ENCODE measurements at places on chromosomes 6 and 20. TPM values are rescaled to one million over a fixed set of nuclear protein-coding genes. Genes with fewer than 3 reads are reported as not detected.

Gene CCN2
- 82.6 TPM for total RNA-seq

Gene CFAP61
- total RNA-seq, result not detected

Gene VGLL2
- not detected for total RNA-seq

Gene SLC17A1
- total RNA-seq, result not detected

Gene EYA2
- total RNA-seq, result 1.7 TPM

Gene RNF144B
- 2.3 TPM for total RNA-seq

Gene KCNB1
- total RNA-seq, result not detected

Gene COL11A2
- total RNA-seq, result 5.5 TPM

Gene BCAS4
- total RNA-seq, result 10.9 TPM

Gene TBXT
- not detected for total RNA-seq

Gene SAPCD1
- 0.27 TPM for total RNA-seq

Gene MEP1A
- total RNA-seq, result not detected

Gene BMP7
- 12.7 TPM for total RNA-seq

Gene NKAPL
- not detected for total RNA-seq

Gene FUT9
- 0.03 TPM for total RNA-seq

Gene SNX21
- 21.2 TPM for total RNA-seq

Gene LAMA5
- total RNA-seq, result 3.1 TPM

Gene TPD52L1
- total RNA-seq, result 4.9 TPM

Gene PSORS1C2
- not detected for total RNA-seq

Gene PEDS1
- total RNA-seq, result 21.7 TPM

Gene SIM1
- total RNA-seq, result 0.51 TPM

Gene NSFL1C
- total RNA-seq, result 54.2 TPM

Gene C6orf118
- total RNA-seq, result not detected

Gene ARMH2
- not detected for total RNA-seq

Gene FITM2
- 7.4 TPM for total RNA-seq

Gene ISM1
- 0.46 TPM for total RNA-seq

Gene PPP1R14C
- total RNA-seq, result 17.5 TPM

Gene E2F1
- 20.7 TPM for total RNA-seq

Gene CYP24A1
- 1.0 TPM for total RNA-seq
